Globus pallidus (tissue), 1 donor: ENCODE measurements at places on chromosomes 2 and 18.

DNA sequence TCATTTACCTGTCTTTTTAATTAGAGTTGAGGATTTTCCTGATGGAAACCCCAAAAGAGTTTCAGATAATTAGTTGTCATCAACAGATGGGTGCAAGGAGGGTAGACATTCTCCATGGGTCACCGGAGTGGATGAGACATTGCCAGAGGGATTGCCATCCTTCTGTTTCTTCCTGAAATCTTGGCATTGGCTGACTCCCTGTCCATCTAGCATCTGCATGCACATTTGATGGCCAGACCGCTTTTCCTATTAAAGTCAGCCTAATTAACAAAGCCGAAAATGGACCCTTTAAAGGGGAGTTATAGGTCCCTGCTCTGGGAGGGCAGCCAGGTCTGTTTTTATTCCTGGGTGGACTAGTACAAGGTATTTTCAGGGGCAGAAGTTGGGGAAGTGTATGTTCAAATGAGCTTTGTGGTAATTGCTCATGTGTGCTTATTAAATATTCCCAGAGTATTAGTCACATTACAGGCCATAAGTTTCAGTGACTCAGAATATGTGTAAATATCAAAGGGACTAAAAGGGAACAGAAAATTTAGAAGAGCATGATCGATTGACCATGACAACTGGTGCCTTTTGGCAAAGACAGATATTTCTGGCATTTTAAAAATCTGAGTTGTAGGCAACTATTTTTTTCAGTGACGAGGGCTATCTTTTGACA, 209.8 kb downstream of the PHLPP1 start:
- DNase-seq = no peak

DNA sequence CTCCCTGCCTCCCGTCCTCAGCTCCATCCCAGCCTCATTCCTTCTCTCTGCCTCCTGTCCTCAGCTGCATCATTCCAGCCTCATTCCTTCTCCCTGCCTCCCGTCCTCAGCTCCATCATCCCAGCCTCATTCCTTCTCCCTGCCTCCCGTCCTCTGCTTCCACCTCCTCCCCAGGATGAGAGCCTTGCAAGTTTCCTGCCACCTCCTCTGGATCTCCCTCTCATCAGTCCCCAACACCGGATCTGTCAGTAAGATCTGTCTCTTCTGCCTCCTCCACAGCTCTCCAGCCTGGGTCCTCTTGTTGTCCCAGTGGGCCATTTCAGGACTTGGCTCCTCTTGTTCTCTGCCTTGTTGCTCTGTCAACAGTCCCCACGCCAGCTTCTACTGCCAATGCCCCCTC, 130.9 kb downstream of the NDUFA10 start:
- no peak for DNase-seq

DNA sequence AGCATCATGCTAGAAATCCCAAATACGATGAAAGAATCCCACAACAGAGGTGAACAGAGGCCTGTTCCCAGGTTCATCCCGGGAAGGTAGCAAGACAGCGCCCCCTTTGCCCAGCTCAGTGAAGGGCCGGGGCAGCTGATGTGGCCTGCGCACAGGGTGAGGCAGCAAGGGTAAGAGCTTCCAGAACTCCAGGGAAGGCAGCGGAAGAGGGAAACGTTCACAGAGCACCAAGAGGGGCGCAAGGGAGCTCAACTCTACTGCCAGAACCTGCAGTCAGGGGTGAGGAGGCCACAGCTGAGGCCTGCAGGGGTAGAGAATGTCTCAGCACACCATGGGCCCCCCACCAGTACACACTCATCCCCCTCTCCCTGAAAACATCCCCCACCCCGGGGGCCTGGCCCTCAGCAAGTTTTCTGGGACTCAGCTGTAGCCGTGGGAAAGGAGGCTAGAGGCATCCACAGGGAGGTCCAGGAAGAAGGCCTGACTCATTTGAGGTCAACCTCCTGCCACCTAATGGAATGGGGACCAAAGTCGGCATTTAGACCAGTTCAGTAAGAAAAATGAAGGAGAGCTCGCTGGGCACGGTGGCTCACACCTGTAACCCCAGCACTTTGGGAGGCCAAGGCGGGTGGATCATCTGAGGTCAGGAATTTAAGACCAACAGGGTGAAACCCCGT, 95.6 kb upstream of the ASAP2 start:
- no peak for DNase-seq

DNA sequence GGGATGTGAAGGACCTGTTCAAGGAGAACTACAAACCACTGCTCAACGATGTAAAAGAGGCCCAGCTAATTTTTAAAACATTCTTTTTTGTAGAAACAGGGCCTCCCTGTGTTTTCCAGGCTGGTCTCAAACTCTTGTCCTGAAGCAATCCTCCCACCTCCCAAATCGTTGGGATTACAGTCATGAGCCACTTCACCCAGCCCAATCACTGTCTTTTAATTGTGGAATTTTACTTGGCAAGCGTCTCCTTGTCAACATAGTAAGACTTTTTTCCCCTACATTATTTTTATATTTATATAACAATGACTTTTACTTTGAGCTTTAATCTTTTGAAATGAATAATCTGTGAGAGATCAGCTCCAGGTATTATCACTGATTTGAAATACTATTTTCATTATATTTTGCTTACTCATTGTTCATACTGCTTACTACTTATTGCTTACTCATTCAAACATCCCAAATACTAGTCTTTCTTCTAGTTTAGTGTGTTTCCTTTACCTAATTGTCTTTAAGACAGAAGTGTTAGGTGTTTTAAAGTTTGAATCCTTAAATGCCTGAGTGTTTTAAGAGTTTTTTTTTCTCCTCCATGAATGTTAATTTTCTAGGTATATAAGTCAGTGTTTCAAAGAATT, 48.9 kb downstream of the PTPN4 start:
- no peak for DNase-seq

DNA sequence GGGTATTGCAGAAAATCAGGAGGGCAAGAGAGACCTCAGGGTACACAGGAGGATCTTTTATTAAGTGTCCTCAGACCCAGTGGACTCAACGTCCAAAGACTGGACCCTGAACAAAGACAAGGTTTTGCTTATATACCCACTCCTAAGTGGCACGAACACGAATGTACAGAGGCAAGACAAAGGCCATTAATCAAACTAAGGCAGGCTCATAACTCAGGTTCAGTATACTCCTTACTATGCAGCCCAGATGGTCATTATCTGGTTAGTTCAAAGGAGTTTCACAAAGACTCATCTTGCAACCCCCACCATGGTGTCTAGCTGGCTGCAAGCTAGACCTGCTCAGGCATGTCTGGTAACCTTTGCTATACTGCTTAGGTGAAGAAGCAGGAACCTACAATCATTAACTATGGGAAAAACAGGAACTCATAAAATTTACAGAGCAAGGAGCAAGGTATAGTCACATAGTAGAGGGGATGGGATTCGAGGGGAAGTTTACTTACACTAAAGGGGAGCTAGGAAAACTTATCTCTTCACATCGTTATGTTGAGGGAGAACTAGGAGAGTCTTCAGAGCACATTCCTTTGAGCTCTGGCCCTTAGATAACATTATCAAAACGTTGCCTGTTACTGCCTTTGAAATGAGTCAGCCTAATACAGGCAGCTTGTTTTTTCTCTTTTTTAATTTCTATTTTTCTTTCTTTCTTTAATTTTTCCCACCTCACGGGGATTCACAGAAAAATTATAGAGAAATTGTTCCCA, 33.9 kb downstream of the SLC4A3 start:
- no peak for DNase-seq
